ENCODE measurements at places on chromosomes 3 and 15.

DNA sequence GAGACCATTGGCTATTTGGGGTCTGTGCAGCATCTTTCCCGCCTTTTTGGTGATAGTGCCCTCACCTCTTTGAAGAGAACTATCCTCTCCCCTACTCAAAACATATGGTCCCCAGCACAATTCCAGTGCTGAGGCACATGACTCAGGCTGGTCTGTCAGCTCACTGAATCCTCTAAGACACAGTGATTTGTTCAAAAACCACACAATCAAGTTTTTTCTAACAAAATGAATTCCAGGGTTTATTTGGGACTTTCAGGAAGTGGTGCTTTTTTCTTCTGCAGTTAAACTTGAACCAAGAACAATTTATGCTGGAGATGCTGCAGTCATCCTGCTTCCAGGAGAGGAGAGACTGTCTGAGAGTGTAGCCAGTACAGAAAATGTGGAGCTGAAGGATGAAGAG lies 142.5 kb upstream of the LMCD1 start:
- DNase-seq, result no peak

DNA sequence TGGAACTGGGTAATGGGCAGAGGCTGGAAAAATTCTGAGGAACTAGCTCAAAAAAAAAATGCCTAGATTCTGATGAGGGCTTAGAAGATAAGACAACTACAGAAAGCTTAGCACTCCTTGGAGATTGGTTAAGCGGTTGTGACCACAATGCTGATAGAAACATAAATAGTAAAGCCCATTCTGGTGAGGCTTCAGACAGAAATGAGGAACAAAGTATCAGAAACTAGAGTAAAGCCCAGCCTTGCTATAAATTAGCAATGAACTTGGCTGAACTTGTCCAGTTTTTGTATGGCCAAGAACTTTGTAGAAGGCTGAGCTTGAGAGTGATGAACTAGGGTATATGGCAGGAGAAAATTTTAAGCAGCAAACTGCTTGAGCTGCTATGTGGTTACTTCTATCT lies 25.4 kb downstream of the GOLGB1 start:
- DNase-seq, result no peak

GRCh38 chr15:89824607-89824867 lies 9.9 kb upstream of the ANPEP start:
- DNase-seq, result no peak

DNA sequence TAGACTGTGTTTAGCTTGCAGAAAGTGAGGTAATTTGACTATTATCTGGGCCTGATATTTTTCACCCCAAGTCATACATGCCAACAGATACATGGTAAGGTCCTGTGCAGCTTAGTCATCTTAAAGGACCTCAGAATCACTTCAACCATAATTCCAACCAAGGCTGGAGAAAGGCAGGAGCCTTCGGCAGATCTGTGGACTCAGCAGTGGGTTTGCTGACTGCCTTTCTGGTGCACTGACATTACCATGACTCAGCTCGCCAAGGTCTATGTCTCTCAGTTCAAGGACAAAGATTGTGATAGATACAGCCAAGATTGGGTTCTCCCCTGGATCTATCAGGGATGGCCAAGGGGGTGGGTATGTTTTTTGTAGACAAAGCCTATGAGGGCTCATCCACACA lies 32.7 kb downstream of the LYZL4 start:
- no peak for DNase-seq

DNA sequence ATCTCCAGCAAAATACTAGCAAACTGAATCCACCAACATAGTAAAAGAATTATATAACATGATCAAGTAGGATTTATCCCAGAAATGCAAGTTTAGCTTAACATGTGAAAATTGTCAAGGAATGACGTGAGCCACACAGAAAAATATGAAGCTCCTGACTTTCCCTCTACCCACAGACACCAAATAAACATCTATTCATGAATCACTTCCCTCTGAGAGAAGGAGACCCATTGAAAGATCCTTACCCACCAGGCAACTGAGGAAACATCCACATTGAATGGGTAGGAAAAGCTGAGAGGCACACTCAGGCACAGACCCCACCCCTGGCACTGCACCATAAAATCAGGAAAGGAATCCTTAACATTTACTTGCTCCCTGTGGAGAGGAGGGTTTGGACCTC lies 102.2 kb upstream of the MANF start:
- no peak for DNase-seq

DNA sequence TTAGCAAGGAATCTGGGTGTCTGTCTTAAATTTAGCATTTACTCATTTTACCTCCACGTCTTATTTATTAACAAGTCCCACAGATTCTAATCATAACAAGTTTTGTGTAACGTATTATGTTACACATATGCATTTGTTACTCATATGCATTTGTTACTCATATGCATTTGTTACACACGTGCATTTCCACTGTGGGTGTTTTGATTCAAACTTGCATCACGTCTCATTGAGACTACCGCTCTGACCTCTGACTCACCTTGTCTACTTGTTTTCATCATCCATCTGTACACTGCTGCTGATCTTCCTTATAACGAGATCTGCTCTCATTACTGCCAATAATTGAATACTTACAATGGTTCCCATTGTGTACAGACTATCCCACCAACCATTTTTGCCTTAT lies 1141.4 kb downstream of the TBL1XR1 start:
- DNase-seq, result no peak

- DNase-seq, result no peak
Measured at GRCh38 chr15:97902140-97902780, 58.2 kb upstream of the ARRDC4 start.

- DNase-seq, result no peak
Measured at GRCh38 chr3:32160706-32161214, 54.3 kb downstream of the GPD1L start.

DNA sequence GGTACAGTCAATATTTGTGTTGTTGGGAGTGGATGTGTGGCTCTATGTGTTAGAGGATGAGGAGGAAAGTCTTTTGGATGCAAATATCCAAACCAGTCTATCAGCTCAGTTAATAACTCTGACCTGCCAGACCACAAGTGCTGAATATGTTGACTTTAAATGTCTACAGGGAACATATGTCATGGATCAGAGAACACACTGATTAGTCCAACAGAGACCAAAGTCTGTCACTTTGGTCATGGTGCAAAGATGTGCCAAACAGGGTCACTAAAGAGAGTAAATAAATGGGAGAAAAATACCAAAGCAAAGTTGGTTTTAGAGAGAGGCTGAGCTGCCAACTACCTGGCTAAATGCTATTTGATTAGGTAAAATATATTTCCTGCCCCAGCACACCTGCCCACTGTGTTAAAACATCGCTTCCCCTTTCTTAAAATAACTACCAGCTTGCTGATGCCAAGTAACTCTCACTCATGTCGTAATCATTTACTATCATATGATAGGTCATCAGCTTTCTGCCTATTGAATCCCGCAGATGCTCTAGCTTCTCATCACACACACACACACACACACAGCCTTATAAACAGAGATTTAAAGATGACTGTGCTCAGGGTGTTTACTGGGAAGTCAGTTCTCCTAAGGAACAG lies 173.3 kb downstream of the PDZRN3 start:
- no peak for DNase-seq

DNA sequence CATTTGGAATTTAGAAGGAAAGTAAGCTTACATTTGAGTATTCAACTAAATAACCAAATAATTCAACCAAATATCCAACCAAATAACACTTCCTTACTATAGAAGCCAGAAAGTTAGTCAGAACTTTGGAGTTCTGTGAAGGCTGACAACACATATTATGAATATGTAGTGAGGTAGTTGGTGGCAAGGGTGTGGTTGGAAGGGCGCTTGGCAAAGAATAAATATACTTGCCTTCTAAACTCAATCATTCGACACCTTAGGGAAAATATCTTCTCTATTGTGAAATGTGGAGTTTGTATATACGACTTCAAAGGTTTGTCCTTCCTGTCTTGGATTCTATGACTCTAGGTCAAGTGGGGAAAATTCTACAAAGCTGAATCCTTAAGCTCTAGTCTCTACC lies 111.7 kb upstream of the OSTN start:
- DNase-seq, result no peak

GRCh38 chr15:67161881-67162280 lies 92.6 kb downstream of the AAGAB start:
- DNase-seq, result no peak

- DNase-seq, result no peak
Measured at GRCh38 chr3:156664011-156664830, 10.2 kb upstream of the TIPARP start.

DNA sequence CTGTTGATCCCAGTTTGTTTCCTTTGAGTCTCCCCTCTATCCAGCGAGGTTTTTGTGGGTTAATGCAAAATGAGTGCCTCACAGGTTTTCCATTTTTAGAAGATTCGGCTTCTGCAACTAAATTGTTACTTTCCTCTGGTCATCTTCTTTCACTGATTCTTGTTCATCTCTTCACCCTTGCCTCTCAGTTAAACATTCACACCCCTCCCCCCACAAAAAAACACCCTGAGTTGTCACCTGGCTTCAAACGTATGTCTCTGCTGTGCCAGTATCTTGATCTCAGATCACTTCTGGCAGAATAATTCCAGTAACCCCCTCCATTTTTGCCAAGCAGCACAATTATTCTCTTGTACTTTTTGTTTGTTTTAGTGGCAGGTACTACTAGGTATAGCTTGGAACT lies 12.3 kb upstream of the CLDN16 start:
- no peak for DNase-seq

DNA sequence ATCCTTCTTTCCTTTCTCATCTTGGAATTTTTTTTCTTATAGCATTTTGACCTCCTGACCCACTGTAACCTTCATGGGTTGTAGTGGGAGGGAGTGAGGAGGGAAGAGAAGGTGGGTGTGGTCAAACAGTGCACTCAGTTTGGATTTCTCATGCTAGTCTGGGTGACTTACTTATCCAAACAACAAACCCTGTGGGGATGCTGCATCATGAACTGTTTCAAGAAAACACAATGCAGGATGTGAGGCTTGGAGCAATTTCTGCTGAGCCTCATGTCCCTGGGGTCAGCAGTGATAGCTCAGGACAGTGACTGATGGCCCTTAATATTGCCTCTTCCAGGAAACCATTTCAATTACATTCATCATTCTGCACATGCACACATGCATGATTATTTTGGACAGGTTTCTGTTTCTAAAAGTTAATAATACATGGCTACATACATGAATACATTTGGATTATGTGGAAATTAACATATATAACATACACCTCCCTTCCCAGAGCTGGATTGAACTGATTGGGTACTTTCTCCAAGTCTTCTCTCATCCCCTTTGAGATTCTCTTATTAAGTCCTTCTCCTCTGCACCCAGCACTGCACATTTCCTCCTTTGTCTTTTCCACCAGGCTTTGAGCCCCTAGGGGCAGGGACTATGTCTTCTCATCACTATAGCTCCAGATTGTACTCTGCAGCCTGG lies 61.2 kb downstream of the ADAMTSL3 start:
- no peak for DNase-seq

DNA sequence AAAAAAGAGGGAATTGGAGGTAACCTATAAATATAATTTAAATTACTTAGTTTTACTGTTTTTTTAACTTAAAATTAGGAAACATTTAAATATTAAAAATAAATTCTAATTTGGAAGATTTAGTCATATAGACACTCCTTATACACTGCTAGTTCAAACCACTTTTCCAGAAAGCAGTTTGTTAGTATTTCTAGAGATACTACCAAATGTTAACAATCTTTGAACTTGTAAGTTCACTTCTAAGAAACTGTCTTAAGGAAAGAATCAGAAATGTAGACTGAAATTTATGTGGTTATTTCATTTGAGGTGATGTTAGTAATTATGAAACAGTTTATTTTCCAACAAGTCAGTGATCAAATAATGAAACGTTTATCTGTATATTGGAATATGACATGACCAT lies 22.7 kb downstream of the CTDSPL2 start:
- DNase-seq, result no peak

- DNase-seq, result no peak
Measured at GRCh38 chr3:113053169-113053568, 62.4 kb downstream of the GTPBP8 start.

GRCh38 chr3:12516873-12517272 lies 28.4 kb downstream of the MKRN2OS start:
- DNase-seq, result no peak

DNA sequence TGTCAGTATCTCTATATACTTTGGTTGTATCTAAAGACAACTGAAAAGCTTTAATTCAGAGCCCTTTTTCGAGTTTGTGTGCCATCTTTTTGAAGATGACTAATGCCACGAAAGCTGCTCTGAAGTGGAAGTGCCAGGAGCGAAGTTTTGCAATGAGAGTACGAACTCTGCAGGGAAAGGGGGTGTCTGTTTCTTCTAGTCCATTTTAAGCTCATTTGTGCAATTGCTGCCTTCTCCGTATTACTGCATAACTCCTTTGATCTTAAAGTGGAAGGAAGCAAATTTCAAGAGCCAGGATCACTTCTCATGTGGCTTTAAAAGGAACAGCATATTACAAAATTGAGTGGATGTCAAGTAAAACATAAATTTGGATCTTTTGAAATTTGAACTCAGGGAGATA lies 245.3 kb downstream of the FEZF2 start:
- no peak for DNase-seq

GRCh38 chr3:25235466-25235865 lies 192.6 kb upstream of the RARB start:
- DNase-seq, result no peak

- DNase-seq, result no peak
Measured at GRCh38 chr15:66941108-66941711, 124.2 kb upstream of the SMAD3 start.

Measured in stimulated activated CD8-positive, alpha-beta memory T cell treated with anti-CD3 and anti-CD28 coated beads, Interleukin-2, amount 100 ng/mL, for 1 hour (primary cell).